ENCODE measurements at places on chromosomes 13 and 19.

DNA sequence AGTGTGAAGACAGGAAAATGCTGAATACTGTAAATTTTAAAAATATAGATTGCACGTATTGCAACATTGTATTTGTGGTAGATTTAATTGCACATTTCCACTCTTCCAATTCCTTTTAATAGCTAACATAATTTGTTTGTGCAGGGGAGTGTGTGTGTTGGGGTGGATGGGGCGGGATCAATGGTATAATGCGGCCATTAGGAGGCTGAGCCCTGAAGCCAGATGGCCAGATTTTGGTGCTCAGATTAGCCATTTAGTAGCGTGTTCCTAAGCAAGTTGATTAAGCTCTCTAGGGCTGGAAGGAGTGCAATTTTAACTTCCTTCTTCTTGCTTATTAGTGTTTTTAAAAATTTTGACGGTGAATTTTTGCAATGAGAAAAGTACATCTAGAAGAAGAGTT is 5.8 kb downstream of the OXGR1 start:
- no peak for DNase-seq

DNA sequence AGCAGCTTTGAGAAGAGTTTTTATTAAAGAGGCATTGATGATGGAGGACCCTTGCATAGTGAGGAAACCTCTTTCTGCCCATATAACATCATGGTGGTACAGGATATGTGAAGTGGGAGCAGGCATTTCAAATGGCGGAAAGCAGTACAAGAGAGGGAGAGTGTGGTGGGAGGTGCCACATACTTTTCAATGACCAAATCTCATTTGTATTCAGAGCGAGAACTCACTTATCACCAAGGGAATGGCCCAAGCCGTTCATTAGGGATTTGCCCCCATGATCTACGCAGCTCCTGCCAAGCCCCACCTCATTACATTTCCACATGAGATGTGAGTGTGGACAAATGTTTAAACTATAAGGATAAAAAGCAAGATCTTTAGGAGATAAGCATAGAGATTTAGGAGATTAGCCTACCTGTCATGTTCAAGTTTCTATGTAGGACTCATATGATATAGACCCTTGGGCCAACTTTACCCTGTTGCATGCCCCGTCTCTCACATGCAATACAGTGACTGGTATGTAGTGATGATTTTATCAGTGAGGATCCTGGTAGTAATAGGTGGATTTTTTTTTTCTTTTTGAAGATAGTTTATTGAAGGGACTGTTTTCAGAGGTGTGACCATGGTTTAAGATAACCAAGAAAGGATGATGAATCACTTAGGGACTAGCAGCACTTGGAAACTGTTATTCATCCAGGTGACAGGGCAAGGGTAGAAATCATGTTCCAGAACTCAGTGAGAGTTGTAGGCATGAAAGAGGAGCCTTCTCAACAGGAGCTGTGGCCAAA is 38.3 kb downstream of the DNAJC15 start:
- no peak for DNase-seq

DNA sequence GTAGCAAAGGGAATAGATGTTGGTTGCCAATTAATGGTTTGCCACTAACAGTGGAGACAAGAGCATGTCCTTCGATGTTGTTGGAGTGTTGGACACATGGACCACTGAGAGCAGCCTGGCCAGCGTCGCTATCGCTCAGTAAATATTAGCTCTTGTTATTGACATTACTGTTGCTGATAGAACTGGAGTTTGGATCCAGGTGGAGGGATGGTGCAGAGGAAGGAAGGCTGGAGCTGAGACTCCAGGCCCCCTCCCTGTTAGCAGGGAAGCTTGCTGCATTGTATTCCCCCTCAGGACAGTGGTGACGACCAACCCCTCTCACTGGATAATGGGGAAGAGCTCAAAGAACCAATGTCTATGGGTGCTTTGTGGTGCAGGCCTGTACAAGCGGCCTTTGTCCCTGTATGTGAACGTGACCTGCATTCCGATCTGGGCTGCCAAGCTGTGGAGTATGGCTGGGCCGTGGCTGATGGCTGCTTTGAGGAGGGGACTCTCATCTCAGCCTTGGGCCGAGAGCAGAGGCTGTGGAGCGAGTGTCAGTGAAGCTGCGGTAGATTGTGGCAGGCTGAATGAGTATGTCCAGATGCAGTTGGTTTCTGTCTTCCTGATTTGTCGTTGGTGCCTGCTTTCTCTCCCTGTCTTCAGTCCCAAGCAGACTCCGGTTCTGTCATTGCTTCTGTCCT is 7.0 kb downstream of the CLASRP start:
- no peak for DNase-seq

DNA sequence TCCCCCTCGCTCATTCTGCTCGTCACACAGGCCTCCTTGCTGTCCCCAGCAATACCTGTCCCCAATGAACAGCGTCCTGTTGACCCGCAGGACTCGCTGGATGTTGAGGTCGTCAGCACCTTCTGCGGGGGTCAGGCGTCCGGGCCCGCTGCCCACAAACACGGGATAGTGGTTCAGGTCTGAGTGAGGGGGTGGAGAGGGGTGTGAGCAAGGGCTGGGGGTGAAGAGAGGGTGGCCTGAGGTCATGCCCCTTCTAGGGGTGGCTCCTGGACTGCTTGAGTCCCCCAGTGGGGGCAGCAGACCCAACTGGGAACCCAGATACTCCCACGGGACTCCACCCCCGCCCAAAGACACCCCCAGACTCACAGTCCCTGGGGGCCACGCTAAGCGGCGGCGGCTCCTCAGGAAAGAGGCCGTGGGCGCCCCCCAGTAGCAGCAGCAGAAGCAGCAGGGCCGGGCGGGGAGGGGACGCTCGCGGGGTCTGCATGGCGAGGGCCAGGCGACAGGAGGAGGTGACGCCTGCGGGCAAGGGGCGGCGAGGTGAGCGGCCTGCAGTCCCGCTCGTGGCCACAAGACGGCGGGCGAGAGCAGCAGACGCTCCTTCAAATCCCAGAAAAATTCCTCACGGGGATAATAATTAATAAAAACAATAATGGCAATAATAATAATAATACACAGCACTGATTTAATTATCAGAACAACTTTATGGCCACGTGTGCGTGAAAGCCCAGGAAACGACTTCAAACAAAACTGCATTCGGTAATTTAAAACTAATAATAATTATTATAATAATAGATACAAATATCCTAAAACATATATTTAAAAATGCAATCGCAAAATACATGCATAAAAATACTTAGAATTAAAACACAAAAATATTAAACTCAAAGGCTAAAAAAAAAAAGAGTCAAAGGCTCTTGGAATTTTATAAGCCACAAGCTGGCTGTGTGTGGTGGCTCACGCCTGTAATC is 1.2 kb downstream of the SEMA6B start:
- DNase-seq = no peak

Data from HT1080 (cell line).